CD4-positive, alpha-beta T cell treated with Interleukin-1 beta for 1 hour (primary cell): ENCODE measurements at places on chromosomes 13 and 19.

GRCh38 chr13:26300140-26300539 is 46.2 kb downstream of the CDK8 start:
- no peak for DNase-seq

DNA sequence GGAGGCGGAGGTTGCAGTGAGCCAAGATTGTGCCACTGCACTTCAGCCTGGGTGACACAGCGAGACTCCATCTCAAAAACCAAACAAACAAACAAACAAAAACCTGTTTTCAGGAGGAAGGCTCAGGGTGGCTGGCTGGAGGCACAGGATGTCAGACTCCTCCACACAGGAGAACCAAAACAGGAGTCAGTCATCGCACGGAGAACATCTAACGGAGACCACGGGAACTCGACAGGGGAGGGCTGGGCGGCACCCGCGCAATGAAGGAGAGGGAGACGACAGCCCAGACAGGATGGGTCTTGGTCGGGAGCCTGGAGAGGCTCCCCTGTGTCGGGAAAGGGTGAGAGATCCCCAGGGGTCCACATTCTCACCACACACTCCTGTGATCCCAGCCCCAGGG is 20.8 kb upstream of the SLC7A9 start:
- no peak for DNase-seq

- DNase-seq, result no peak
These were observed 177.3 kb downstream of the PCDH9 start for GRCh38 chr13:67052550-67053490.

DNA sequence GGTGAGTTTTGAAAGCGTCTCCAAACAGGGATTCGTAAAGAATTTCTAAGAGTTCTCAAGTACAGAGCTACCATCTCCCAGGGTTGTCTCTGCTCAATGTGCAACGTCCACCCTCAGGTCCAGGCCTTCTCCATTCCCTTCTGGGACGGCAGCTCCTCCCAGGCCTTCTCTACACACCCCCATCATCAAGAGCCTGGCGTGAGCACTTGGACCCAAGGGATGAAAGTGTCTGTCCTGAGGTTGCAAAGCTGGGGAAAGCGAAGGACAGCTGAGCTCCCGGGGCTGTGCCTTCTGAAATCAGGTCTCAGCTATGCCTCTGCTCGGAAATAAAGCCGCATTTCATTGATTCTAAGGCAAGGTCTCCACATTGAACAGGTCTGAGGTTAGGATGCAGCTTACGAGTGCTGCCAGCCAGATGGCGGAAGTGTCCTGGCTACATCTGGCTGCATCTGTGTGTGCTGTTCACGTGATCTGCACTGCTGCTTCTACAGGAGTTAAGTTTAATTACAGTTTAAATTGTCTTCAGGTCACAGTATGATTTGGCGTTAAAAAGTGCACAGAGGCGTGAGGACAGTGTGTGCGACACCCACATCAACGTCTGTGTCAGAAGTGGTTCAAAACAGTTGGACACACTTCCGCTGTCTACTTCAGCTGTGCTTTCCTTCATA is 27.0 kb upstream of the MIER2 start:
- no peak for DNase-seq

GRCh38 chr13:45196096-45196495 is 4.7 kb downstream of the KCTD4 start:
- no peak for DNase-seq

DNA sequence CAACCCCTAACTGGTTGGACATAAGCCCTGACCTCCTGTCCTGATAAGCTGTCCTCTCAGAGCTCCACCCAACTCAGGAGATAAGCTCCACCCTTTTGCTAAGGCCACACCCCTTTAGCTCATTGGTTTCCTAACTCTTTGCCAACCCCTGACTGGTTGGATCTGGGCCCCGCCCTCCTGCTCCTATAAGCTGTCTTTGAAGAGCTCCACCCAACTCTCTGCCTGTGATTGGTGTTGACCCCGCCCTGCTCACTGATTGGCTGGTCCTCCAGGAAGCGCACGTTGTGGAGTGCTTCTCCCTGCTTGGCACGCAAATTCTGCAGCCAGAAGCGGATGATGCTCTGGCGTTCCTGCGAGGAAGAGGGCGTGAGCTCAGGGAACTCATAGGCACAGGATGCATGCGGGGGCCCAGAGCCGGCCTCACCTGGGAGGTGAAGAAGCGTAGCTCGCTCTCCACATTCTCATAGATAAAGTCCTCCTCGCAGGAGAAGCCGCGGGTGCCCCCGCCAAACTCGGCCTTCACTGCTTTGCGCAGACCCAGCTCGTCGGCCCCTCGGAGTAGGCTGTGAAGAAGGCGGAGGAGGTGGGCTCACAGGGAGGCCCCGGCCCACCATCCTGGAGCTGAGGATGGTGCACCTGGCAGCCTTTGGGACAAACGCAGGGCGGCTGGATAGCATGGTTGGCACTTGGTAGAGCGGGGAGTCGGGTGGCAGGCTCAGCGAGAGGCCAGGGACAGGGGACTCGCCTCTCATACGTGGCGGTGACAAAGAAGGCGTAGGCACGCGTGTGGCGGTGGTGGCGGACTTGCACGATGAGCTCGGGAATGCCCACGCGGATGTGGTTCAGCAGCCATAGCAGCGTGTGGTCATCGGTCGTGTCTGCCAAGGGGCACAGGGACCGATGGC is 1.7 kb downstream of the ANO8 start:
- DNase-seq, result peak; percentile 59

- no peak for DNase-seq
These were observed 113.2 kb downstream of the HSPH1 start for GRCh38 chr13:31048521-31048920.

GRCh38 chr19:30122431-30122830 is 180.4 kb downstream of the URI1 start:
- DNase-seq, result no peak

GRCh38 chr13:70203661-70204229 is 95.5 kb upstream of the KLHL1 start:
- no peak for DNase-seq

GRCh38 chr19:55116859-55117662 is at the start of gene PPP1R12C:
TSS of gene PPP1R12C (minus strand) at chr19:55117637. CDS start at chr19:55117543, 94 bp downstream.
- DNase-seq, result no peak

DNA sequence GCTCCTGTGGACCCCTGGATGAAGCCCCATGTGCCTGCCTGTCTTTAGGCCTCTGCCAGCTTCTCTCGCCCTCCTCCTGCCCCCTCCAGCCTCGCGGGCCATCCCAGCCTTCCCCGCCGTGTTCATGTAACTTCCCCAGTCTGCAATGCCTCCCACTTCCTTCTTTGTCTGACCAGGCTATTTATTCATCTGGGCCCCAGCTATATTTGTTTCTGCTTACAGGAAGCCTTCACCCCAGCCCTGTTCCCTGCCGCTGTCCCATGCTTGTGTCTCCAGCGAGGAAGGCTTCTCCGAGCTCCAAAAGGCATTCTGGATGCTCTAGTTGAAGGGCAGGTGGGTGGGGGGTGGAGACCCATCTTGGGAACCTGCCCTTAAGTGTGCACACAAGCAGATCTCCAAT is 7.9 kb upstream of the C3 start:
- DNase-seq, result no peak

DNA sequence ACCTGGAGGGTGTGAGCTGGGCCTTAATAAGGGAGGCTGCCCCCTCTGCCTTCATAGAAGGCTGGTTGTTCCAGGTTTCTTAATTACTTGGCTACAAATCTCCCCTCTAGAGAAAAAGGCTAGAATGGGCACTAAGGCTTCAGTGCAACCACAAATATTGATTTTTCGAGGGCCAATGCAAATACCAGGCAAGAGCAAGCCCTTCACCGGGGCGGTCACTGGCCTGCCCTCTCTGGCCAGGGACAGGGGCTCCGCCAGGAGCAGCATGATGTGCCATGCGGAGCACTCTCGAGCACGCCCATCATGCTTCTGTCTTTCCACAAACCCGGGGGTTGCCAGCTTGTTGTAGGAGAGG is 127.8 kb upstream of the SPACA7 start:
- no peak for DNase-seq

DNA sequence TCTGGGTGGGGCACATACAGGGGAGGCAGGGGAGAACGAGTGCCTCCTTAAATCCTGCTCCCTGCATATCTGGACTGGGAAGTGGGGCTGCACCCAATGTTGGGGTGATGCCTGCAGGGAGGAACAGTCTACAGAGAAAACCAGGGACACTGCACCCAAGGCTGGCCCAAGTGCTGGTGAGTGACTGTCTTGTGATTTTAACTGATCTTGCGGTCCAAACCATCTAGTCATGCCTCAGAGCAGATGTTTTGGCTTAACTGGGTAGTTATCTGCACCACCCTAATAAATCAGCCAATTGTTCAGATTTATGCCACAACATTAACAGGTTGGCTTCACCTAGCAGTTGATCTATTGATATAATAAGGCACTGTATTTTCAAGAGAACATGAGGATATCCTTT is 219.2 kb upstream of the IRS2 start:
- no peak for DNase-seq

- no peak for DNase-seq
These were observed 3.3 kb upstream of the F10 start for GRCh38 chr13:113119166-113119821.

DNA sequence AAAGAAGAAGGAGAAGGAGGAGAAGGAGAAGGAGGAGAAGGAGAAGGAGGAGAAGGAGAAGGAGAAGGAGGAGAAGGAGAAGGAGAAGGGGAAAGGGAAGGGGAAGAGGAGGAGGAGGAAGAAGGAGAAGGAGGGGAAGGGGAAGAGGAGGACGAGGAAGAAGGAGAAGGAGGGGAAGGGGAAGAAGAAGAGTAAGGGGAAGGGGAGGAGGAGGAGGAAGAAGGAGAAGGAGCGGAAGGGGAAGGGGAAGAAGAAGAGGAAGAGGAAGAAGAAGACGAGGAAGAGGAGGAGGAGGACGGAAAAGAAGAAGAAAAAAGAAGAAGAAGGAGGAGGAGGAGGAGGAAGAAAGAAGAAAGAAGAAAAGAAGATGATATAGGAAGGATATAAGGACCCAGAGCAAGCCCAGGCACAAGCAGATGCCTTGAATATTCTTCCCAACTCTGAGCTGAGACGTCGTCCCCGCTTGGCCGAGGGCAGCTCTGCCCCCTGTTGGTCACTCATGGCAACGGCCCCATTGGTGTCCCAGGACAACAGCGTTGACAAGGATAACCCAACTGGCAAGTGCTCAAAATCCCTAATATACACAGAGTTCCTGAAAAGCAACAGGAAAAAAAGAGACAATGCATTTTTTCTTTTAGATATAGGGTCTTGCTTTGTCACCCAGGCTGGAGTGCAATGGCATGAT is 30.6 kb upstream of the IGSF23 start:
- DNase-seq, result no peak

DNA sequence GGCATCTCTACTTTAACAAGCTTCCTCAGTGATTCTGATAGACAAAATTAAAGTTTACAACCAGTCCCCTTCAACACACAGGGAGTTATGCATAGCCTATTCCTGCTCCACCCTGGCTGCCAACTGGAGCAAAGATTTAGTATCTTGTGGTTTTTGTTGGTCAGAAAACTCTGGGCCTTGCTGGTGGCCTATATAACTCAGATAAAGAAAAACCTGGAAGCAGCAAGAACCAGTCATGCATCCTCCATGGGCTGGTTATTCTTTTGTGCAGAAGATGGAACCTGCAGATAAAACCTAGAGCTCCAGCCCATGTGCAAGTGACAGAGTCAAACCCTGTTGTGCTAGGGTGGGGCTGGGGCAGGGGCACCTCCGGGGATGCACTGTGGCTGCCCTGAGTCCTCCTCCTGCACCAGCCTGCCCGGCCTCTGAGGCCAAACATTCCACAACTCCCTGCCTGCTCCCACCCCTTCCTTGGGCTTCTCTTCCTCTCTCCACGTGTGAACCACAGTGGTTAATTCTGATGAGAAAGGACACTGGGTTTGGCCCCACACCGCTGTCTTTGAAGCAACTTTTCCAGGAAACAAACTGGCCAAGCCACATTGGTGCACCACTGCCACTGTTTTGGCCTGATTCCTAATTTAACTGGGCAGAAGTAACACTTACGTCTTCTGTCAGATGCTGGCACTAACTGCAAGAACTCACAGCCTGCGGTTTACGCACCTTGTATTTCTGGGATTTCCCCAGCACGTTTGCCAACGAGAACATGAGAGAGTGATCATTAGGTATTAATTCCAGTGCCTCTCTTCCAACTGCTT is 23.3 kb upstream of the GGACT start:
- peak; percentile 26 for DNase-seq

GRCh38 chr13:97978651-97979050 is 25.2 kb downstream of the IPO5 start:
- DNase-seq, result no peak

DNA sequence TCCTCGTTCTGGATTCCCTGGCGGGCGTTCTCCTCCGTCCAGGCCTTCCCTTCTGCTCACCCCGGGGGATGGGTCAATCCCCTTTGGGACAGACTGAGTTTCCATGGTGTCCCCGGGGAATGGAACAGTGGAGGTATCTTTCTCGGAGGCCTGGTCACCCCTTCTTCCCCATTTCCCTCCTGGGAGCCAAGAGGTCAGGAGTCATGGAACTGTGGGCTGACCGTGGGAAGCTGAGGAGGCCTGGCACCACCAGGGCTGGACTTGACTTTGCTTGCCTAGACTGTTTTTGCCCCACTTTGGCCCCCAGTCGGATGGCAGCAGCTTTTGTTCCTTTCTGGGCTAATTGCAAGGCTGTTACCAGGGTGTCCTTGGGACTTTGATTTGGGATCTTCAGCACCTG is 2.0 kb downstream of the NACC1 start:
- no peak for DNase-seq

DNA sequence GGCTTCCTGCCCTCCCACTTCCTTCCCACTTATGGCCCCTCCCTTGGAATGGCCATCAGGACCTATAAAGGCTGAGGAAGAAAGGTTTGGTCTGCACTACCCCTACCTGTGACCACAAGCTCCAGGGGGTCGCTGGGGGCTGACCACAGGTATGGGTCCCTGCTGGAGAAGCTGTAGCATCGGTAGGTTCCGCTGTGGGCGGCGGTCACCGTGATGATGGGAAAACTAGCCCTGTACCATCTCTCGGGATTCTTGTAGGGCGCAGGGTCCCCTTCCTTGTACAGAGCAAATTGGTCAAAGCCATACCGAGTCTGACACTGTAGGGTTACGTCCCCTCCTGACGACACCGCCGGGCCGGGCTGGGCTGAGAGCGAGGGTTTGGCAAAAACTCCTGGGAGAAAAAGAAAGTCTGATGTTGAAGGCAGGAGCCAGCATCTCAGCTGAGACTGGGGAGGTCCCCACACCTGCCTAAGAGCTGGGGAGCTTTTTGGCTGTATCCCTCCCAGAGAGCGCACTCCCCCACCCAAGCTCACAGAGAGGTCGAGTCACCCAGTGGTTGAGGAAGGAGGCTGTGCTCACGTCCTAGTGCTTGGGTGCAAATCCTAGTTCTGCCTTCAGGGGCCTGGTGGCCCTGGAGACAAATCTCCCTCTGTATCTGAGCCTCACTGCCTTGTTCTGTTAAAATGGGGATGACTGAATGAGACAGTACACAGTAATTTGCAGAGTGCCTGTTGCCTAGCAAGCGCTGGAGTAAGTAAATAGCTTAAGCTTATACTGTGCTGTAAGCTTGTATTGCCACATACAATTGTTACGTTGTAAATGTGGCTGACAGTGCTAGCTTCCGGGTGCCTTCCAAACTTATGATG is 10.4 kb downstream of the GP6 start:
- no peak for DNase-seq

DNA sequence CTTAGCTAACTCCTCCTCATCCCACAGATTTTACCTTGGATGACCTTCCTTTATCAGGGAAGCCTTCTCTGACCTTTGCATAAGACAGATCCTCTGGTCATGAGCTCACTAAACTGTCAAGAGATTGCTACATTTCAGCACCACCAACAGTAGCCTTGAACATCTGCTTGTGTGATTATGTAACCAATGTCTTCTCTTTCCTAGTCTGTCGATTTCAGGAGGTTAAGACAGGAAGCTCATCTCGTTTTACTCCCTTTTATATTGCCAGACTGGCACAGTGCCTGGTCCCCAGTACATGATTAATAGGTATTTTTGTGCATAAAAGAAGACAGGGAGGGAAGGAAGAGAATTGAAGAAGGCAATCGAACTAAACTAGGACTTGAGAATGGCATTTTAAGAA is 1697.7 kb downstream of the EFNB2 start:
- no peak for DNase-seq
